Chondrocyte (in vitro differentiated cells): ENCODE measurements at places on chromosomes 7 and 10. TPM values are rescaled to one million over a fixed set of nuclear protein-coding genes. Genes with fewer than 3 reads are reported as not detected.

- DNase-seq: no peak
Measured at GRCh38 chr7:121313220-121313792, 15.5 kb upstream of the WNT16 start.

- DNase-seq: no peak
Measured at GRCh38 chr10:5971315-5971832, 6.0 kb downstream of the IL15RA start.

DNA sequence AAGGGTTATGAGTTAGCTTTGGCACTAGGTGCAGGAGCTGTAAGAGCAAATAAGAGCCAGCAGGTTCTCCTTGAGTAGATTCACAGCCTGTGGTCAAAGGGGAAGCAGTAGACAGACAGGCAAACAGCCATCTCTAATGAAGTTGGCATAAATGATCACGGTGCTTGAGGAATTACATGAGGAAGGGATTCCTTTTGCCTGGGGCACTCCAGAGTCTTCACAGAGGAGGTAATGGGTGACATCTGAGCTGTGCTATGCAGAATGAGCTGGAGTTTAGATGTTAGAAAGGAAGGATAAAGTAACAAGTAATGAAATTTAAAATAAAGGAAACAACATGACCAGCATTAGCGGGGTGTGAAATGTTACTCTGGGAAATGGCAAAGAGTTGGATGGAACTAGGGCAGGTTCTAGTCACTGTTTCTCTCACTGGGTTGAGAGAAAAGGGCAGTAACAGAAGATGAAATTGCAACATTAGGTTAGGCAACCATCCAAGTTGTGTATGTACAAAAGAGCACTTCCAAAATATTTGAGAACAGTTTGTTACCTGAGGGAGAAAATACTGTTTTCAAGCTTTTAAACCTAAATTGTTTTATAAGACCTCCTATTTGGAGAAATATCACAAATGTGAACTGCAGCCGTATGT lies 613.8 kb downstream of the PHTF2 start:
- no peak for DNase-seq

DNA sequence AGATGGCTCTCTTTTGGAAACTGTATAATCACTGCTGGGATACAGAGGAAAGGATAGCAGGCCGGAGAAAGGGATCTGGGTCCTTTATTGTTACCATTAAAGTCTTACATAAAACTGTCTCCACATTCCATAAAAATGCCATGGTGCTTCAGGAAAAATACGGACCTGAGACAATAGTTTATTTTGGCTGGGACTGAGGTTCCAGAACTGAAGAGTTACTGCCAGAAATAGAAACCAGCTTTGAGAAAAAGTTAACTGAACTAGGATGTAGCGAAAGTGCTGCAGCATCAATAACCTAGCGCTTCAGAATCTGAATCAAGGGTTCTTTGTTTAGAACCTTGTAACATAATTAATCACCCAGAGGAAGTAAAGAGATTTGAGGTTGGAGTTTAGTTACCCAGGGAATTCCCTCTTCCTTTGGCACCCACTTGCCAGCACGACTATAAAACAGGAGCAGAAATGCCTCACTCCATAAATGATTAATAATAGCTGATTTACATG lies 38.0 kb downstream of the MEOX2 start:
- DNase-seq: no peak

Gene HTR5A
- total RNA-seq: not detected in 3 replicates

Gene STOX1
- 0.97 to 1.9 TPM (median 1.1 TPM) in 3 replicates for total RNA-seq

Gene SPAG6
- total RNA-seq: not detected in 3 replicates

Gene ZNF365
- 5.2 to 10.9 TPM (median 6.0 TPM) in 3 replicates for total RNA-seq
